ENCODE measurements at places on chromosomes 12 and 14.

DNA sequence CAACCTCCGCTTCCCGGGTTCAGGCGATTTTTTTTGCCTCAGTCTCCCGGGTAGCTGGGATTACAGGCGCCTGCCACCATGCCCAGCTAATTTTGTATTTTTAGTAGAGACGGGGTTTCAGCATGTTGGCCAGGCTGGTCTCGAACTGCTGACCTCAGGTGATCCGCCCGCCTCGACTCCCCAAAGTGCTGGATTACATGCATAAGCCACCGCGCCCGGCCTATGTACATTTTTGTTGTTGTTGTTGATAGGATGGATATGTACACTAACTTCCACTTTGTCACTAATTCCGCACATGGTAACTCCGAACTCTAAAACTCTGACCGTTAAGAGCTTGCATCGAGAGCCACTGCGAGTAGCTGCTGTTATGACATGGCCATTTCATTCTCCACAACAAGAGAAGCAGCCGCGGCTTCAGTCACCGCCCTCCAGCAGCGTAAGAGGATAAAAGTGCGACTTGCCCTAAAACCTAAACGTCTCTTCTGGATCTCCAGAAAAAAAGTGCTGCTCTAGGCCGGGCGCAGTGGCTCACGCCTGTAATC lies 742 bp upstream of the MARS1 start:
- no peak for DNase-seq

DNA sequence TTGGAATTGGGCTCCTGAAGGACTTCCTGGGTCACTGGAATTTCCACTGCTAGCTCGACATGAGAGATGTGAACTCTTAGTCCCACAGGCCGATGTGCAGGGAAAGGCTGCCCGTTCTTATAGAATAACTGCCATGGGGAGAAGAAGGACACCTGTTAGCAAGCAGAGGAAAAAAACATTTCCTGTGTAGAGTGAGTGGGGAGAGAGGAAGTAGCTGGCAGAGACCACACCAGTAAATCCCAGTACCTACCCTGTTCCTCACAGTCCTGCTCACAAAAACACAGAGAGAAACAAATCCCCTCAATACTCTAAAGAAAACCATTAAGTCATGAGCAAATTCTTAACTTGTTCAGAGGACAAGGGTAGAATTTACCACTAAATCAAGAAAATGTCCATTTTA lies 29.5 kb downstream of the AREL1 start:
- no peak for DNase-seq

- DNase-seq = no peak
These were observed 6.1 kb downstream of the ERGIC2 start for GRCh38 chr12:29374913-29375312.

DNA sequence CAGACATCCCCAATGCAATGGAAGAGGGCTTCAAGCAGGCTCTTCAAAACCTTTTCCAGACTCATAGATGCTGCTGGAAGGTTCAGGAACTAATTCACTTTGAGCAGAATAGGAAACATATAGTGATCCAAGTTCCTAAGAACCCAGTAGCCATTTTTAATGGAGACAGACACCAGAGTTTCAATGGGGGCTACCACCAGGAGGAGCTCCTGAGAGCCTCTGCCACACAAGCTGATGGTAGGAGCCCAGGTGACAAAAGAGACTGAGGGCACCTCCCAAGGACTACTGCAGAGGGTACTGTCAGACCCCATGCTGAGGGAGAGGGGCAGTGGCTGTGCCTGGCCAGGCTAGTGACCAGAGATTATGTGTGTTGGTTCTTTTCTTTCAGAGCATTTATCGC lies 45.9 kb downstream of the IFNG start:
- DNase-seq = no peak

DNA sequence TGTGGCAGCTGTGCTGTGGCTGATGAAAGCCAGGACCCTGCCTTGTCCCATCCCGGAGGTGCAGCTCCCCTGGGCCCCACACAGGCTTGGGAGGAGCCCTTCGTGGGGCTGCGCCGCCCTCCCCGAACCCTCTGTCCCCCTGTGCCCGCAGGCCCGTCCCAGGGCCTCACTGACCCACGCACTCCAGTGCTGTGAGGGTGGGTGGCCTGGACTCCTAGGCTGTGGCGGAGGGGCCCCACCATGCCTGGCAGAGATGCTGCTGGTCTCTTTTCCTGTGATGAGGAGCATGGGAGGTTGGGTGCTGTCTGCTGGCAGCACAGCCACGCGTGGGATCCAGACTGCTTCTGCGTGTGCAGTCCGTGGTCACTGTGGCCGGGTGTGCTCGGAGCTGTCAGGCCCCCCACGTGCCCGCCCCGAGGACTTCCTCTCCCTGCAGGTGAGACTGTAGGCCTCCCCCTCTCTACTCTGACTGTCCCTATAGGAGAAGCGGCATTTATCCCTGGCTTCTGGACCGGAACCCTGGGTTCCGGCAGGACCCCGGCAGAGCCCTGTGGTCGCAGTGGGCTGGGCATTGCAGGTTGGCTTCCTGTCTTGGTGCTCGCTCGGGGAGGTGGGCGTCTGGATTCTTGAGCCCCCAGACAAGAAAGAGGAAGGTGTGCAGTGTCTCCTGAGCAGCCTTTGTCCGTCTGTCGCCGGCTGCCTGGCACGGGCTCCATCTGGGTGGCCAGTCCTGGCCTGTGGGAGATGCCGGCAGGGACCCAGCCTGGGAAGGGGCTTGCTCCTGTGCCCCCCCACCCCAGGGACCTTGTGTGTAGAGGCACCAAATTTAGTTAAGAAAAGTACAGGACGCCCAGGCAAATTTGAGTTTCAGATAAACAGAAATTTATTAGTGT lies 2.3 kb downstream of the MTA1 start:
- DNase-seq = no peak

GRCh38 chr12:14920475-14921126 lies 17.7 kb downstream of the ERP27 start:
- DNase-seq = no peak

DNA sequence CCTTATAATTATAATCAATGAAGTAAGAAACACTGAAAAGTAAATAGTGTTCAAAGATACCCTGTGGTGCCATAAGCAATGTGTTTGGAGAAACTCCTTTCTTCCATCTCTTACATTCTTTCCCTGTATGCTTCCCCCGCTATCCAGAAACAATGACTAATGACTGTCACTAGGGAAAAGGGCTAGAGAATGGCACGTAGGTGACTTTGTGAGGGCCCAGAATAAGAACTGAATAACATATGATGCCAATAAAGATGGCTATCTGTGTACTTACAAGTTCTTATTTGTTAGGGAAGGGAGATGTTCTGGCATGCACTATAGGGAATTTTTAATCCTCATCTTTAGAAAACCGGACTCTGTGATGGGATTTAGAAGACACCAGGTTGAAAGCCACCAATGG lies 4.7 kb upstream of the KRT7 start:
- no peak for DNase-seq

DNA sequence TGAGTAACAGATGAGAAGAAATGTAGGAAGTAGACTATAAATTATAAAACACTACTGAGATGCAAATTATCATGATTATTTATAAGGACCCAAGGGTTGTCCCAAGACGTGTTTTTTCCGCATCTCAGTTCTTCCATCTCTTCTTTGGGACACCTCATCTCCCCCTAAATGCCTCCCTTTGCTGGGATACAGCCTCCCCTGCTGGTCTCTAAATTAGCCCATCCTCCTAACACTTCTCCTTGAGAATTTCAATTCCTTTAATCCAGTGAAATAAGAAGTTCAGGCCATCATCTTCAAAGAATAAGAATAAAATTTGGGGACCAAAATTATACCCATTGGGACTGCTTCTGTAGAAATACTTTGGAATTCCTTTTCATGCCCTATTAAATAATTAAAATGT lies 667.0 kb downstream of the BCL11B start:
- no peak for DNase-seq

GRCh38 chr12:132201391-132202120 lies 57.3 kb downstream of the NOC4L start:
- no peak for DNase-seq

DNA sequence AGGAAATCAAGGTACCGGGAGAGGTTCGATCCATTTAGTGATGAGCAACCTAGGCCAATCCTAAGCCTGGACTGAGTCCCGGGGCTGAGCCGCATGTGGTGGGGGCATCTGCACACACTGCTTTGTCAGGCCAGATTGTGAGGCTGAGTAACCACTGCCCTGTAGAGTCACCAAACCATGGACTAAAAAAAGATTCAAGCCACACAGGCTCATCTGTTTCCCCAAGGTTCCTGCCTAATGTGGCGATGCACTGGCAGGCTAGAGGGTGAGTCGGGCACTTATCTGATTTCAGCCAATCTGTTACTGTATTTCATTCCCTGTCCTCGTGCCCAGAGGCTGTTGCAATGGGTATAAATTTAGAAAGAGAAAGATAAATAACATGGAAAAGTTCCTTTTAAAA lies 140.8 kb downstream of the TTC7B start:
- DNase-seq = peak; percentile 68

DNA sequence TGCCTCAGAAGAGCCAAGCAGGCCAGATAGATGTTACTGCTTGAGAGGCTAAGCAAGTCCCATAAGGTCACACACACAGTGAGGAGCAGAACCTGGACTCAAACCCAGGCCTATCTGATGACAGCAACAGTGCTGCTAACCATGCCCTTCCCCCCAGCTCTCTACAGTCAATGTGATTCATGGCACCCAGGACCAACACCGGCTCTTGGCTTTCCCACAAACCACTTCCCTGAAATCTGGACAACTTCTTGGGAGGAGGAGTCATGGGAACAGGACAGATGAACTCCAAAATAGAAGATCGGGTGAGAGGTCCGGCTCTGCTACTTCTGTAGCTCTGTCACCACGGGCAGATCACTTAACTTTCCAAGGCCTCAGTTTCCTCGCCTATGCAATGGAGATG lies 716 bp upstream of the PTGDR start:
- DNase-seq = peak; percentile 93

DNA sequence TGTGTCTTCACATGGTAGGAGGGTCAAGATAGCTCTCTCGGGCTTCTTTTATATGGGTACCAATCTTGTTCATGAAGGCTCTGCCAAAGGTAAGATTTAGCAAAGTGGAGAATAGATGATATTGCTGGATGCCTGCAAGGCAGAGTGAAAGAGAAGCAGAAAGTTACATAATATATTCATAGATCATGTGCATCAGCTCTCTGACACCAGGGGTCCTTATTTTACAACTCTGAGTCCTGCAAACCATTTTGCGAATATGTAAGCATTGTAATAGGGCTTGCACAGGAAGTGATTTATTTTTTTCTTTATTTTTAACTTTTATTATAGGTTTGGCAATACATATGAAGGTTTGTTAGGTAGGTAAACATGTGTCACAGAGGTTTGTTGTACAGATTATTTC lies 31.8 kb downstream of the CRADD start:
- DNase-seq = no peak

- no peak for DNase-seq
These were observed 943.2 kb downstream of the TMTC2 start for GRCh38 chr12:83629931-83630330.

DNA sequence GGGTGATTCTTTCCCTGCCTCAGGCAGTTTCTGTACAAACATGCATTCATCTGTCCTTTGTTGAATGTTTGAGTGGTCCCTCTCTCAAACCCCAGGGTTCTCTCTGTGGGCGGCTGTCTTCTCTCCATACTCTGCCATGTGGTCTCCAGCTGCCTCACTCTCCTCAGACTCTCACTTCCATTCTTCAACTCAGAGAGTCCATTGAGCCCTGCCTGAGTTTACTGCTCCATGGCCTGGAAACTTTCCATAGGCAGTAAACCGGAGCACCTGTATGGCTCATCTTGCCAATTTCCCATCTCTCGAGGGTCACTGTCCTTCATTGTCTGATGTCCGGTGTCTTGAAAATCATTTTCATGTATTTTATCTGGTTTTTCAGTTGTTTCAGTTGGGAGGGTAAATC lies 11.3 kb downstream of the C14orf132 start:
- no peak for DNase-seq

- DNase-seq = no peak
These were observed 129.4 kb upstream of the SRRM4 start for GRCh38 chr12:118851891-118852290.

GRCh38 chr12:64583771-64584421 lies 26.4 kb upstream of the RASSF3 start:
- DNase-seq = peak; percentile 36

DNA sequence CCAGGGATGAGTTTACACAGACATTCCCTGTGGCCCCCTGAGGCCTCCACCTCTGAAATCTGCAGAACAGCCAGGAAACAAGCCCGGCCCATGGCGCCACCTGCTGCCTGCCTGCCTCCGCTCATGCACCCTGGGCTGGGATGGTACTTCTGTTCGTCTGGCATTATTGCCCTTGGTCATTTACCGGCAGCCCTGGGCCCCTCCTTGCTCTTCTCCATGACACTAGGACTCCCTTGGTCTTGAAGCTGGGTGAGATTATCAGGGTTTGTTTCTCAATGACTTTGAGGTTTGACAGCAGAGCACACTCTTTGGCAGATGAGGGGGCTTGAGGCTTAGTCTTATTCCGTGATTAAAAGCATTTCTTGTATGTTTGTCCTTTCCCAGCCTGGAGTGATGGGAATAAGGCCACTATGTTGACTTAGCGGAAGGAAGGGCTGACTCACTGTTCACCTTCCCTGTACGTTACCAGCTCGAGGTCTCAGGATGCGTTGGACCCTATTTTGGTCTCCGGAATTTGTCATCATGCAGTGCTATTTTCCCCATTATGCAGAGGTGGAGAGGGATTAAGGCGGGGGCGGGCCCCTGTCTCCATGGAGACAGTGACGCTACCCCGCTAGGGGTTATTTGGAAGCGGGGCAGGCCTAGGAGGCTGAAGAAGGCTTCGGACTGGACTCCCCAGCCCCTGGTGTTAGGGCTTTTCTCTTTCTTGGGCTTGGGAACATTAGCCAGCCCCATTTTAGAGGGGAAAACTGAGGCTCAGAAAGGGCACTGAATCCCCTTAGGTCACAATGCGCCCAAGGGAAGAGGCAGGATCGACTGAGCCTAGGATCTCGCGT lies 706 bp upstream of the PEX5 start:
- peak; percentile 74 for DNase-seq
